GM10248 (cell line): ENCODE measurements at places on chromosomes 11 and 22.

- no peak for DNase-seq
Observed at GRCh38 chr22:25357132-25357455, 137.7 kb downstream of the CRYBB2 start.

- DNase-seq: peak; percentile 28
Observed at GRCh38 chr11:18844753-18845367, 53.3 kb upstream of the PTPN5 start.

DNA sequence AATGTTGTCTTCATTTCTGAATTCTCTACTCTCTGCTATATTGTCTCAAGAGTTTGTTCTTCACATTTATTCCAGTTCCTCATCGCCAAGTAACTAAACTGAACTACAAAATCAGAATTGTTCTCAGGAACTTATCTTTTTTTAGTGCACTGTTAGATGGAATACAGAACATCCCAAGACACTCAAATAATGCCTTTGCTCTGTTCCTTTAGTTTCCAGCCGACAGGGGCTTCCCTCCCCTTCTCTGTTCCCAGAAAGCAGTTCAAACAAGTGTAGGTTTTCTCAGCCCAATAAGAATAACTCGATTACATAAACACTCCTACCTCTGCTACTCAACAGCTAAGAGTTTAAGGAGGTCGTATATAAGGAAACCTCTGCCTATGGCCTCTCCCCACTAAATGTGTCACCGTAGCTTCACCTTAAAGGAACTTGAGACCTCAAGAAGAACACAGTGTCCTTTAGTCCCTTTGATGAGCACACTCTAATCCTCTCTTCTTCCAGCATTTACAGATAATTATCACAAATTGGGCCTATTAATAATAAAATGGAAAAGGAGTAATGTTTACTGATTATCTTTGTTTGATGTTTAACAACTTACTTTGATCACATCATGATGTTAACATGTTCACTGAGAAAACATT lies 6.9 kb downstream of the POU2AF3 start:
- no peak for DNase-seq

GRCh38 chr11:123373754-123374621 lies 56.1 kb upstream of the GRAMD1B start:
- no peak for DNase-seq

DNA sequence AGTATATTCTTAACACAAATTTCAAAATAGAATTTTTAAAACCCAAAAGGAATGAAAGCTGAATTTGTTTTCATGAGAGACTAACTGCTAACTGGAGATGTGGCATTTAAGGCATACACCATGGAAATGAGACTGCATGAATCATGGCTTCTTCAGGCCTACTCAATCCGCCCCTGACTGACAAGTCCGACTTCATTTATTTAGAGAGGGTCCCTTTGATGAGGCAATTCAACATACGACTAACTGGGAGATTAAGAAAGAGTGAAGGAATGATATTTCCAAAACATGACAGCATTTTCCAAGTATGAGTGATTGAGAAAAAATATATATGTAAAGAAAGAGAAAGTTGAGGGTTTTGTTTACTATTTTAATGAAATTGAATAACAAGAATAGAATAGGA lies 720.1 kb downstream of the DLG2 start:
- no peak for DNase-seq

- DNase-seq: no peak
Observed at GRCh38 chr11:78812513-78813293, 238.0 kb upstream of the NARS2 start.

- no peak for DNase-seq
Observed at GRCh38 chr22:28015676-28016601, 96.9 kb upstream of the PITPNB start.

DNA sequence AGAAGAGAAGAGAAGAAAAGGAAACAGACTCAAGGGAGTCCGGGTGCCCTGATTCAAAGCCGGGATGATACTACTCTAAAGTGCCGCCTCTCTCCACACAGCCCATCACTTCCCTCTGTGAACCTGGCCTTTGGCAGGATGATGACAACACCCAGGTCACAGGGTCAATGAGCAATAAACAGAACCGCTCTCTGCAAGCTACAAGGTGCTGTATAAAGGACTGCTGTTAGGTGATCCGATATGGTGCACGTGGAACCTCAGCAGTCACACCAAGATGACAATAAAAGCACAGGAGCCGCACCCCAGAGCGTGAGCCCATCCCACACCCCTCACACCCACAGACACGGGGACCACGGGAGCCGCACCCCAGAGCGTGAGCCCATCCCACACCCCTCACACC lies 10.7 kb downstream of the TTLL1 start:
- DNase-seq: no peak

GRCh38 chr11:62843466-62843865 lies 4.1 kb upstream of the WDR74 start:
- DNase-seq: no peak

DNA sequence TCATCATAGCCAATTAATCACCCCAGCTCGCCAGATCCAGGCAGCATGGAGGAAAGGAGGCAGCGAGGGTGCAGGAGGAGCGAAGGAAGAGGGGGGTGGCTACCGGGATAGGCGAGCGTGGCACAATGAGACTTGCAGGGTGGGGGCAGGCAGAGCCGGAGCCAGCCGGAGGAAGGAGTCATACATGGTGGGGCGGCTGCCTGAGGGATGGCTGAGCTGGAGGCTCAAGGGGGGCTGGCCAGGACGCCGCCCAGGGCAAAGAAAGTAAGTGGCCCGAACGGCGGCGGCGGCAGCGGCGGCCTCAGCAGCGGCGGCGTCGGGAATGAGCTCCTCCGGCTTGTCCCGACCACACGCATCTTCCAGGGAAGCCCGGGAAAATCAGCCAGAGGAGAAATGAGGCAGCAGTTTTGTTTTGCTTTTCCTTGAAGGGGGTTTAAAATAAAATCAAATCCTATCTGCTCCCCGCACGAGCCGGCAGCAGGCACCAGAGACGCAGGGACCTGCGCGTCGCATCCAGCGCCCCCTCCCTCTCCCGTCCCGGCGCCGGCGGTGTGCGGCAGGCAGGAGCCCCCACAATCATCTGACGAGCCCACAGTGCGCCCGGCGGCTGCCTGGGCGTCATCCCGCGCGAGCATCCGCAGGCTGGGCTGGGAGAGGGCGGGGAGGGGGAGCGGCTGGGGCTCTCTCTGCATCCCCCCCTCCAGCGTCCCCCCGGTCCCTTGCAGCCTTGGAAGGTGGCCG lies 263.6 kb downstream of the CTTN start:
- no peak for DNase-seq

GRCh38 chr11:124961972-124962609 lies 8.1 kb downstream of the CCDC15 start:
- DNase-seq: peak; percentile 64

DNA sequence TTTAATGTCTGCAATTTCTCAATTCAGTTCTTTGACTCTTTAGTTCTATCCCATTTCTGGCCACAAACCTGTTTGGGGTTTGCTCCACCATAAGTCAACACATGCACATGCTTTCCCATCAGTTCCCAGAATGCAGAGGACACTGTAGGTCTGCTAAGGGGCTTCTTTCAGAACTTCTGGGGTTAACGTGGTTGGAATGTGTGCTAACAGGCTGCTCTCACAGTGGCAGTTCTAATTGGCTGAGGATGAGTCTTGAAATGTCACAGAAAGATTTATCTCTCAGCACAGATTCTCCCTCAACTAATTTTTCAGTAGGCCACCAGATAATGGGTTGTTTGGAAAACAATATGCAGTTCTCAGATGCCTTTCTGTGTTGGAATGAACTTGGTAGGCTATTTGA lies 703.4 kb downstream of the NTM start:
- no peak for DNase-seq

GRCh38 chr11:12757416-12757815 lies 83.2 kb downstream of the TEAD1 start:
- DNase-seq: no peak

- DNase-seq: no peak
Observed at GRCh38 chr11:113349528-113349927, 35.1 kb downstream of the TTC12 start.

DNA sequence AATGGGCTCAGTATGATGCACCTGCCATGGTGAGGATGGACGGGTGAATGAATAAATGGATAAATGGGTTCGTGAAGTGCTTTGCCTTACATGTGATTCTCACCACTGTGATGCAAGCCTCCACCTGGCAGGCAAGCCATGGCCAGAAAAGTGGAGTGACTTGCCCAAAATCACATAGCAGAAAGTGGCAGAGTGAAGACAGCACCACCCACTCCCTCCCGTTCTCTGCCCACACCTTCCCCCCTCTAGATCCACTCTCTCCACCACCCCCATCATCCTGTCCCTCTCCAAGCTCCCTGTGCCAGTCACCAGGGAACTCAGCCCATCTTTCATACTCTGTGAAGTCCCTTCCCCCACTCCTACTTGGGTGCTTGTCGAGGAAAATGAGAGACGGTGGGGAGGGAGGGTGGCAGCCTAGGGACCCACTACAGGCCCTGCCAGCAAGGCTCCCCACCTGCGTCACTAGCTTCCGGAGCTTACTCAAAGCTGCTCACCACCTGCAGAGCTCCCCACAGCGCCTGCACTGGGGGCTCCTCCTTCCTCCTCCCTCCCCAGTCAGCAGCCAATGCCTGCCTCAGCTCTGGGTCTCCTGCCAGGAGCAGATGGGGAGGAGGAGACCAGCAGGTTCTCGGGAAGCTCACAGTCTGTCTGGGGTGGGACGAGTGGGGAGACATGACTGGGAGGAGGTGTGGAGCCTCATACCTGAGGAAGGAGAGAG lies 82.3 kb downstream of the PDE2A start:
- no peak for DNase-seq

- DNase-seq: no peak
Observed at GRCh38 chr11:83956119-83956697, 670.0 kb upstream of the CCDC90B start.

GRCh38 chr11:4482445-4482844 lies at the start of gene OR52K1:
Gene OR52K1 (plus strand): TSS chr11:4482646. CDS start chr11:4488901, 6,255 bp downstream.
- no peak for DNase-seq

GRCh38 chr11:130865091-130865773 lies 51.0 kb downstream of the SNX19 start:
- no peak for DNase-seq

GRCh38 chr11:3626250-3626960 lies 15.4 kb downstream of the ART5 start:
- DNase-seq: no peak

DNA sequence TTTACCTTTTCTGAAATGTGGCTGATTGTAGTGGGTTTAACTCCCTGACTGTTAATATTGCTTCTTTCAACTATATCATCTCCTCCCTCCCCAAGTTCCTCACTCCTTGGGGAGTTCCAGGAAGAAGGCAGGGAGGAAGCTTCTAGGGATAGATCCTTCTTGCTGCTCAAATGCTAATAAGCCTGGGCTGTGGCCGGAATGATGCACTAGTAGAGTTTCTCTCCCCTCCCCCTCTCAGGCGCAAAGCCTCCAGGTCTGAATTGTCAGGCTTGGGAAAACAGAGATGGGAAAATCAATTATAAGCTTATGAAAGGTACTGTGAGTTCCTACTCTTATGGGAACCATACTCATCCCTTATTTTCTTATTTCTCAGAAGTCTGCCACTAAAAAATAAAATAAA lies 30.8 kb downstream of the FEZ1 start:
- no peak for DNase-seq

DNA sequence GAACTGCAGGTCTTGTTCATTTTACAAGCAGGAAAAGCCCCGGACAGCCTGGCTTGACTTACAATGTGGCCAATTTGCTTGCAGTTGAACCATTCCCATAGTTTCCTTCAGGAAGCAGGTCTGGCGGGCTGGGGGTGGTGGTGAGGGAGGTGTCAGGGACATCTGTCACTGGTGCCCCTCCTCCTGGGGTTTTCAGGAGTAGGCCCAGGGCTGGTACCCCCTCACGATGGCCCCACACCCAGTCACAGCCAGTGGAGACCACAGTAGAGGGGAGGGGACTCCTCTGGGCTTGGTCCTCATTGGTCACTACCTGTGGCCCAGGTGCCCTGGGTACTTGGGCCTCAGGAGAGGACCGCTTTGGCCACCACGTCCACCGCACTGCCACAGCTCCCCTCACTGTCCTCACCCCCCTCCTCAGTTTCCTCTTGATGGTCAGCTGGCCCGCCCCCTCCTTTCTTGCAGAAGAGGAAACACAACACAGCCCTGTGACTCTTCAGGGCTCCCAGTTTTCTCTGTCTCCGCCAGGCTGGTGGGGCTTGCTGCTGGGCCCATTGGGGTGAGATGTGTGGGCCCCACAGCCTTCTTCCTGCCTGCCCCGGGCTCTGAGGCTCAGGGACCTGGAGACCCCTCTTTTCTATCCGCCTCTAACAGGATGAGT lies 39.8 kb upstream of the SHISAL1 start:
- DNase-seq: no peak

DNA sequence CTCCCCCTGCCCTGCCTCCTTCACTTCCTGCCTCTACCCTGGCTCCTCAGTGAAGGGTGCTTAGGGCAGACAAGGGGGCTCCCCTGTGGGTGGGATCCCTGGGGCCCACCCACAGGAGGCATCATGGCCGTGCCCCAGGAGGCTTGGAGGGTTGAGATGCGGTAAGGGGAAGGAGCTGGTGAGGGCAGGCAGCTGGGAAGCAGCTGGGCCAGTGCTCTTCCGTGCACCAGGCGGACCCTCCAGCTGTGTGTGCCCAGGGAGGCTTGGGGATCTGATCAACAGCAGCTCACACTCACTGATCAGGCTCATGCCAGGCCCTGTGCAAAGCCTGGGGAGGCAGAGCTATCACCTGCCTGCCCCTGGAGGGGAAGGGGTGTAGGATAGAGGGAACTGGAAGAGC lies 59.3 kb upstream of the TTLL12 start:
- DNase-seq: no peak

DNA sequence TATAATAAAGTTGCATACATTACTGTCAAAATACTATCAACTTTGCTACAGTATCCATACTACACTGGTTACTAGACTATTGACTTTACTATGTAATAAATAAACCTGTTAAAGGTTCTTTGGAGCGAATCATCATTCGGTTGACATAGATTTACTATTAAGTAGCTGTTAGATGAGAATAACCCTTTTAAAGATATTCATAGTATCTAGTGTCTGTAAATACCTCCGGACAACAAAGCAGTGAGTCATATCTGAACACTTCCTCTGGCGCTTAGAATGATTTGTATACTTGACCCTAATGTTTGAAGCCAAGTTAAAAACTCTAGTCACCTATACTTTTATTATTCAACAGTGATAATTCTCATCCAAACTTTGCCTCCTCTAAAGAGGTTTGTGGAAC lies 84.7 kb downstream of the MSANTD4 start:
- DNase-seq: no peak

DNA sequence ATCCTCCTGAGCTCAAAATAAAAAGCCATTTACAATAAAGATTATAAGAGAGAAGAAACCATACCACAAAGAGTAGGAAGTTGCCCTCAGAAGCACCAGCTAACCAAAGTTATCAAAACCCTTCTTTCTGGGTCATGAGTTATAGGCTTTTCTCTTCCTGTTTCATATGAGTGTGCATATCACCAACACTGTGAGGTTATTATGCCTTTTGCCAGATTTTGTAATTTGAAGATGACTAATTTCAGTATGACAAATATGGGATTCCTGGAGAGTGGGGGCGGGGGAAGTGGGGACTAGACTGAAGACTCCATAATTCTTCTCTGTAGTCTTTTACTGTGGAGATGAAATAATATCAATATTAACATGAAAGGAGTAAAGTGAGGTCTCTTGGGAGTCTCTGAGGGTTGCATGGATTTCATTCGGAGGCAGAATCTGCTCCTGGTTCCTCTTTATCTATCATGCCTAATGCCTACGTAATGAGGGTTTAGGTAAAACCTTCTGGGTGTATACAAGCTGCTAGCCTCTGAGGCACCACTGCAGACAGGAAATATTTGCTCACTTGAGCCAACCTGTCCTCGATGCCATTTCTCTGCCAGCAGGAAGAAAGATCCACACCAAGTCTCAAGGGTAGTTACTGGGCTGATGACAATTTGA lies 2.1 kb downstream of the LPXN start:
- DNase-seq: peak; percentile 27
